ENCODE measurements at places on chromosomes 2 and 18. TPM values are rescaled to one million over a fixed set of nuclear protein-coding genes. Genes with fewer than 3 reads are reported as not detected.

The SULT1C2 gene
- total RNA-seq, result 0.33 TPM

The SLC14A1 gene
- total RNA-seq, result not detected

The TMEM37 gene
- total RNA-seq, result 1.8 TPM

The NEU2 gene
- not detected for total RNA-seq

The CNGA3 gene
- 0.09 TPM for total RNA-seq

The GALNT14 gene
- total RNA-seq, result 44.3 TPM

The SERPINB10 gene
- total RNA-seq, result not detected

The ARL6IP6 gene
- 25.0 TPM for total RNA-seq

The FBXO15 gene
- total RNA-seq, result 0.61 TPM

The RTN4 gene
- total RNA-seq, result 436 TPM
